ENCODE measurements at places on chromosomes 2 and 18.

DNA sequence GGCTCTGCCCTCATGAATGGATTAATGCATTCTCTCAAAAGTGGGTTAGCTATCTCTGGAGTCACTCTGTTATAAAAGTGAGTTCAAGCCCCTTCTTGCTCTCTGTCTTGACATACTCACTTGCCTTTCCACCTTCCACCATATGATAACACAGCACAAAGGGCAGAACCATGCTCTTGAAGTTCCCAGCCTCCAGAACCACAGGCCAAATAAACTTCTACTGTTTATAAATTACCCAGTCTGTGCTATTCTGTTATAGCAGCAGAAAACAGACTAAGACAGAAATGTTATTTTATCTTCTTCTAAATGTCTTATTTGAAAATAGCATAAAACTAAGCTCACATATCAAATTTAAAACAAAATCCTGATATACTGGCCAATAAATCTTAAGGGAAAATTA is 15.0 kb downstream of the RAB1A start:
- no peak for DNase-seq

GRCh38 chr2:232512602-232513001 is 7.6 kb upstream of the PRSS56 start:
- DNase-seq, result no peak

GRCh38 chr18:11104307-11104706 is 45.1 kb downstream of the PIEZO2 start:
- DNase-seq, result no peak

DNA sequence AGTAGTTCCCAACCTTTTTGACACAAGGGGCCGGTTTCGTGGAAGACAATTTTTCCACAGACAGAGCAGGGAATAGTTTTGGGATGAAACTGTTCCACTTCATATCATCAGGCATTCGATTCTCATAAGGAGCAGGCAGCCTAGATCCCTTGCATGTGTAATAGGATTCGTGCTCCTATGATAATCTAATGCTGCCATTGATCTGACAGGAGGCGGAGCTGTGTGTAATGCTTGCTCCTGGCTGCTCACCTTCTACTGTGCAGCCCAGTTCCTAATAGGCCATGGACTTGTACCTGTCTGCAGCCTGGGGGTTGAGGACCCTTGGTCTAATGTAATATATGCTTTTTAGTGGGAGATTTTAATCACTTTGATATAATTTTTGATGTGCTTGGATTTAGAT is 188.7 kb upstream of the KLHL14 start:
- no peak for DNase-seq

- DNase-seq, result no peak
These were observed 6.9 kb downstream of the CENPA start for GRCh38 chr2:26792720-26793119.

- no peak for DNase-seq
These were observed 73.8 kb upstream of the KLHL29 start for GRCh38 chr2:23311186-23311585.

DNA sequence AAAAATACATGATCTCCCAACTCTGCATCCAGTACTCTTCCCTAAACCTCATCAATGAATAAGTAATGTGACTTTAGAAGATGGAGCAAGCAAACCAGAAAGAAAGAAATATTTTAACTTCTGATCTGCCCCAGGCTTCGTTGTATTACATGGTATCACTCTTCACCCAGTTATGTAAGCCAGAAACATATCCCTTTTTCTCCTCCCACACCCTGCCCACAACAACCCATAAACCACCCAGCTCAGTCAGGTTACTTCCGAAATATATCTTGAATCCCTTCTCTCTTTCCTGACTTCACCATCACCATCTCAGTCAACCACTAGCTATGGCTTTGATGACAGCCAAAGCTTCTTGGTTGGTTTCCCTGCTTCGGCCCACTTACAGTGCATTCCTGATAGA is 295.8 kb upstream of the PARD3B start:
- no peak for DNase-seq

DNA sequence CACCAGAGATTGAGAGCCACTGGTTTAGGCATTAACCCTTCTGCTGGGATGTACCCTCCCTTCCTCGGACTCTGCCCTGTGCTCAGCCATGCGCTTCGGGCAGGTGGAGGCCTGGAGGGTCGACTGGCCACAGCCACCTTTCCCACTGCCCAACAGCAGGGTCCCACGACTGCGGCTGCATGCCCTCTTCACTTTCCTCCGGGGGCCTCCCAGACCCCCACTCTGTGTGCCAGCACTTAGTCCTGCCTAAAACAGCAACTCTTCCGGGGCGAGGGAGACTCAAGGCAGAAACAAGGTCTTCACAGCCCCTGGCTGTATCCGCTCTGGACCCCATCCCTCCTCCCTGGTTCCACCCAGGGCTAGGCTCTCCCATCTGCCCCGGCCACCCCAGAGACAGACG is 31.3 kb upstream of the BIN1 start:
- no peak for DNase-seq

GRCh38 chr2:145329971-145330370 is 810.1 kb upstream of the ZEB2 start:
- DNase-seq, result no peak

DNA sequence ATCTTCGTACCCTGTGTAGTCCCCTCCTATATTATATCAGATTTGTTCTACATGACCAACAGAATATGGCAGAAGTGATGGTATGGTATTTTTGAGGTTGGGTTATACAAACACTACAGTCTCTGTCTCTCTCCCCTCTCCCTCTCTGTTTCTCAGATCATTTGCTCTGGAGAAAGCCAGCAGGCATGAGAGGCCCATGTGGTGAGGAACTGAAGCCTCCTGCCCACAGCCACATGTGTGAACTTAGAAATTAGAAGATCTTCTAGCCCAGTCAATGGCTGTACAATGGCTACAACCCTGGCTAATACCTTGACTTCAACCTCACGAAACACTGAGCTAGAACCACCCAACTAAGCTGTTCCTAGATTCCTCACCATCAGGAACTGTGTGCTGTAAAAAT is 250.6 kb downstream of the SMAD2 start:
- DNase-seq, result no peak

GRCh38 chr2:237315170-237315828 is 98.7 kb downstream of the COL6A3 start:
- DNase-seq, result no peak

DNA sequence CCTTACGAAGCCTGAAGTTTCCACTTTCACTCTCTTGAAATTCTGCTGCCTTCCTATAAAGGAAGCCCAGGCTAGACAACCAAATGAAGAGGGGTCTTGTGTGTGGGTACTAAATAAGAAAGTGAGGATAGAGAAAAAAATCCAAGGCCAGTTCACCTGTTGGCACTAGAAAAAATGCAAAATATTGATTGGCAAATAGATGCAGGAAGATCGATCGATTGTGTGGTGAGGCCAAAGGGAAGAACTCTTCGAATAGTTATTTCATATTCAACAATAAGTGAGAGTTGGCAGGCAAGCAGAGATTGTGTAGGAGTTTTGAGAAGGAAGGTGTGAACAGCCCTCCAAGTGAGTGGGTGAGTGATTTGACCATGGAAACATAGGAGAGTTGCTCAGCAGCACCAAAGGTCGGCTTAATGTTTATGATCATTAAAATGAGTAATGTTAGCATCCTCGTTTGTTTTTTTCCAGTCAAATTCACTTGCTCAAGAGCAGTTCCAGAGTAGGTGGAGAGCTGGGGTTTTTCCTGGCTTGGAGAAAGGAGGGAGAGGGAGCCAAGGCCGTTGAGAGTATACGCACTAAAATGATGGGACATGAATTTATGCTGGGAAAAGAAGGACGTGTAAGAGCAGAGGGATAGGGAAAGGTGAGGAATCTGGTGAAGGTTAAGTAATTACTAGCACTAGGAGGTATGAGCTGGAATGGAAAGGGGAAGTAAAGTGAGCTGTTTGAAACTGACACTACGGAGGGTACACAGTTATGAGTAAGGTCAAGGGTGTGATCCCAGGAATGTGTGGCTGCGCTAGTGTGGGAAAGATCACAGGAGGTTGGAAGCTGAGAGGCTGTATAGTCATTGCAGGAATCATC is 1.1 kb upstream of the NAPG start:
- DNase-seq, result no peak

Measured in NCI-H2081 treated with DMSO at 0.1 percent for 48 hours (cell line).